ENCODE measurements at places on chromosomes 6 and 20.

DNA sequence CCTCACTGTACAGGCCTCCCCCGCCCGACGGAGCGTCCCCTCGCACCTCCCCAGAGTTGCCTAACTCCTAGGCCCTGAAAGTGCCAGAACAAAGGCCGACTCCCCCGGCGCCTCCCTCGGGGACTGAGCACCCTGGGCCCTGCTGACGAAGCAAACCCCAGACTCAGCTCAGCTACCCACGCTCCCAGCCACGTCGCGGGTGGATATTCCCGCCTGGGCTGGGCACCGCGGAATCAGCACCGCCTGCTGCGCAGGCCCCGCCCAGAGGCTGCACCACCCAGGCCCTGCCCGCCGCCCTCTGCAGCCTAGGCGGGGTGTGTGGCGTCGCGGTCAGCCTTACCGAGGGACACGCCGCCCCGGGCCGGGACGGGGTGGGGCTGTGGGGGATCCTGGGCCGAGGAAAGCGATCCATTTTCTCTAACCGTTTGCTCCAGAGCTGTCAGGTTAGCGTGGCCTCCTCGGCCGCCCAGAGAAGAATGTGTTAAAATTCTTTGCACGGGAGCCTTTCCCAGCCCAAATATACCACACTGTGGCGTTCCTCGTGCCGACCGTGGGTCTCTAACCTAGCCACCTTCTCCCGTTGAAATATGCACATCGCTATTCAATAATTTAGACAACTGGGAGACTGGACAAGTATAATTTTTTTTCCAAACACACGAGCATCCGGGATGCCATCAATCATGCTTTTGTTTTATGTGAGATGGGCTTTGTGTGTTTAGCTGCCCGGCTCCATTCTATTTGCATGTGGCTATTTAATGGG lies 31.4 kb downstream of the TFAP2A start:
- DNase-seq, result no peak

DNA sequence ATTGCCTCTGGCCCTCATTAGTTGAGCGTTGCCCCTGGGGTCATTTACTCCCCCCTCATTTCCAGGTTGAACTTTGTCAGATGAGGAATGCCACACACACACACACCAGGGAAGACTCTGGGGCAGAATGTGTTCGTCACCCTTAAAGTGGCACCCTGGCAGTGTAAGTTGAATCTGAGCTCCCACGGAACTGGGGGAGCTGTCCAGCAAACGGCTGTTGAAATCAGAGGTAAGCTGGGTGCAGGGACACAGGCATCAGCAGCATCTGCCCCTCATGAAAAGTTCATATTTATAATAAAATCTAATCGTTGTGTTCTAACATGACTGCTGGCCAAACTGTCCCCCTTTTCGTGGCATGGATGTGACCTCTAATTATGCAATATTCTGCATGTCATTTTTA lies 4.3 kb upstream of the MC3R start:
- no peak for DNase-seq

DNA sequence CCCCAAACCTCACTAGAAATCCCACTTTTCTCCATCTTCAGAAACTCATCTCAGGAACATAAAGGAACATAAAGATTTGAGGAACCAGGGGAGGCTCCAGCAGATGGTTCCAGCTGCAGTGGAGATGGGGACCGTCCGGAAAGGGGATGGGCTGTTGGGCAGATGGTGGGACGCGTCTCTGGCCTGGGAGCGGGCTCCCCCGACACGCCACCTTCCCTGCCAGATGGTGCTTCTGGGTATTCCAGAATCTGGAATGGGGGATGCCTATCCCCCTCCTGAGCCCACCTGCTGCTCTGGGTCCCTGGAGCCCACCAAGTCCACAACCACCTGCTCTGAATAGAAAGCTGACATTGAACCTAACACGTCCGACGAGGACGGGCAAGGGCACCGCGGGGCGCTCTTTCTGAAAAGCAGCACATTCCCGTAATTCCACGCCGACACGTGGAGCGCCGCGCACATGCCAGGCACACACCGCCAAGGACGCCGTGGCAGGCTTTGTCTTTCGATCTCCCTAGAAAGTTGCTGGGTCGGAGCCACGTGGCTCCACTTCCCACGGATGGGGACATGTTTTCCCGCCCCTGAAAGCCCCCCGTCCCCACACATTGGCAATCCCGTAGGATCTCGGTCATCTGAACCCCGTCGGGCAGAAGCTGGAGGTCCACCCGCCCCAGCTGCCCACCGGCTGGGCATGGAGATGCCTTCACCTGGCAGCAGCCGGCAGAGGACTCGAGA lies 27.3 kb downstream of the SLC2A4RG start:
- DNase-seq, result no peak

DNA sequence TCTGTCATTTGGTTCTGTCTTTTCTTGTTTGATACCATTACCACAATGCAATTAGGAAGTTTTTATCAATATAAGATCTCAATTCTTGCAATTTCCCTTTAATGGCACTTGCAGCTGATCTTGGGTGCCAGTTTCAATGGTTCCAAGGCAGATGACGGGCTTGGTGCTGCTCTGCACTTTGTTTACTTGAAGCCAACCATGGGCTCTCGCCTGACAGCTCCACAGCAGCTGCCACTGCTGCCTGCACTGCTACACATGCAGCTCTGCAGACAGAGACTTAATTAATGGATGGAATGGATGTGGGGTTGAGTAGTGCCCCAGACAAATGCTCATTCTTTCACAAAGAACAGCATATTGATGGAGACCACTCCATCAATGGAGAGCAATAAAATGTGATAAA lies 1024.3 kb upstream of the EPHA7 start:
- DNase-seq, result no peak

DNA sequence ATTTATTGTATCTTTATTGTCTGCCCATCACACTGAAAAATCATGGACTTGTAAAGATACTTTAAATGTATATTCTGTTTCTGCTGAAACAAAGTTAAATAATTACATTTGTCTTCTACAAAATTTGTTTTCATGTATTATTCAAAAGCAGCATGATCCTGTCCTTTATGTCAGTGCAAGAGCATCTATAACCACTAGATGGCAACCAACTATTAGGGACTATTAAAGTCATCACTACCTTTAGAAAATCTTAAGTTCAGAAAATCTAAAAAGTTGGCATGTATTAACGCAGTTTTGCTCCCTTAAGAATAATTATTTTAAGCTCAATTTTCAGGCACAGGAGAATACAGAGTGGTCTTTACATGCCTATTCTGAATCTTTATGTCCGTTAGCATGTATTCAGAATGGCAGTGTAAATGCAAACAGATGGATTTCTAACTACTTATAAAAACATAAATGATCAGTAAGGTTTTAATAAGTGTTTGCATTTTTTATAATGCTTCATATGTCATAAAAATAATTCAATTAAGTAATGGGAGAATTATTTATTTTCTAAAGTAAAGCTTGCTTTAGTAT lies 17.8 kb downstream of the TMEM30A start:
- no peak for DNase-seq

GRCh38 chr6:44641344-44642031 lies 254.0 kb downstream of the CDC5L start:
- no peak for DNase-seq

DNA sequence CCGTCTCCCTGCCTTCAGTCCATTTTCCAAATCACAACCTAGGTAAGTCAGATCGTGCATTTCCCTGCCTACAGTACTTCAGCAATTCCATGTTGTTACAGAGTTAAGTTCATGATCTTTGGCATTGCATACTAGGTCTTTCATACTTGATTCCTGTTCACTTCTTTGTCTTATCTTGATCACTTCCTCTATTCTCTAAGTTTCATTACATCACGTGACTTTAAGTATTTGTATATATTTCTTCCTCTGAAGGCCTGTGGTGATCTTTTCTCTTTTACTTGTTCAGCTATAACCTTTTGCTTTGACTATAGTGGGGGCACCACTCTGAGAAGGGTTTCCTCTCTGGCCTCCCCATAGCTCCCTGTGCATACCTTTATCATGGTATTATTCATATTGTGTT lies 100.2 kb downstream of the TRMT11 start:
- DNase-seq, result no peak

- DNase-seq, result no peak
Measured at GRCh38 chr20:53937339-53937741, 133.1 kb downstream of the BCAS1 start.

DNA sequence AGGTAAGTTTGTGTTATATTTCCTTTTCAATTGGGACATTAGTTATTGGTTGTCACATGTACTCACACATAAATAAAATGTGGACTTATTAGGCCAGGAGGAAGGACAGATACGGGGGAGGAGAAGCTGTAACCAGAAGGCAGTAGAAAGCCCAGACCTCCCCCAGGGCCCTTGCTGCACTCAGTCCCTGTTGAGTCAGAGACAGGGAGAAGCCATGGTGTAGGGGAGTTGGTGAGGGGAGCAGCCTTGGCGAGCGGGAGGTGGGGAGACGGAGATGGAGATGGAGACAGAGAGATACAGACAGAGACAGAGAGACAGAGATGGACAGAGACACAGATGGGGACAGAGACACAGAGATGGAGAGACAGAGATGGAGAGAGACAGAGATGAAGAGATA lies 263.2 kb downstream of the DLL1 start:
- DNase-seq, result no peak

- DNase-seq, result no peak
Measured at GRCh38 chr6:133590814-133591213, 298.1 kb upstream of the TCF21 start.

GRCh38 chr6:34004706-34005105 lies 141.2 kb downstream of the GRM4 start:
- no peak for DNase-seq

DNA sequence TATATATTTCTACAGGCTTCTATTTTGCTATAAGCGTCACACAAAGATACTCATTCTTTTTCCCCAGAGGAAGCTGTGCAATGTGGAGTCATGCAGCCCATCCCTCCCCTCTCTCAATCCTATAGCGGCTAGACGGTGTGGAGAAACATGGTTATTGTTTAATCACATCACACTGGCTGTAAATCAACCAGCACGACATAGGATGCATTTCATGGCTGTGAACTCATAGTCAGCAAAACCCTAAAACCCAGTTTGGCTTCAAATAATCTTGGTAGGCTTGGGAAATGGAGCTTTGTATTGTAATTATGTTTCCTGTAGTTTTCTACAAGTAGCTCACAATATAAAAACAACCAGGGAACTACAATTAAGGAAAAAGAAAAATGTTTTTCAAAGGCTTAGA lies 16.8 kb downstream of the FOXC1 start:
- no peak for DNase-seq

DNA sequence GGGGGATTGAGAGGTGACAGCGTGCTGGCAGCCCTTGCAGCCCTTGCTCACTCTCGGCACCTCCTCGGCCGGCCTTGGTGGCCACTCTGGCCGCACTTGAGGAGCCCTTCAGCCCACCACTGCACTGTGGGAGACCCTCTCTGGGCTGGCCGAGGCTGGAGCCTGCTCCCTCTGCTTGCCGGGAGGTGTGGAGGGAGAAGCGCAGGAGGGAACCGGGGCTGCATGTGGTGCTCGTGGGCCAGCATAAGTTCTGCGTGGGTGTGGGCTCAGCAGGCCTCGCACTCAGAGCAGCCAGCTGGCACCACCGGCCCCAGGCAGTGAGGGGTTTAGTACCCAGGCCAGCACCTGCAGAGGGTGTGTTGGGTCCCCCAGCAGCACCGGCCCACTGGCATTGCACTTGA lies 912.2 kb upstream of the ADGRB3 start:
- DNase-seq, result no peak

DNA sequence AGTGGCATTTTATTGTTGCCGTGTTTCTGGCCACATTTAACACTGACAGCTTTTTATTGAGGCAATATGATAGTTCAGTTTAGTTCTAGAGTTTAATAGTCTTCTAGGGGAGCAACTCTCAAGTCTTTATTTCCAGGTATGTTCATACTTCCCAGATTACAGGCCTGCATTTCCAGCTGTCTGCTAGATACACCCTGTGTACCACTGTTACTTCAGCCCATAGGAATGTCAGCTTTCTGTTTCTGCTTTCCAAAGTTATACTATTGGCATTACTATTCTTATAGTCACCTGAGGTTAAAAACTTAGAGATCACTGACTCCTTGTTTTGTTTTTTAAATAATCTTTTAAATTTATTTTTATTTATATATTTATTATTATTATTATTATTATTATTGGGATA lies 7.6 kb downstream of the ZNF451 start:
- no peak for DNase-seq

GRCh38 chr20:29741894-29742698 lies 1515.4 kb upstream of the DEFB115 start:
- DNase-seq, result no peak

- DNase-seq, result no peak
Measured at GRCh38 chr6:87105823-87106222, 10.9 kb upstream of the CGA start.

DNA sequence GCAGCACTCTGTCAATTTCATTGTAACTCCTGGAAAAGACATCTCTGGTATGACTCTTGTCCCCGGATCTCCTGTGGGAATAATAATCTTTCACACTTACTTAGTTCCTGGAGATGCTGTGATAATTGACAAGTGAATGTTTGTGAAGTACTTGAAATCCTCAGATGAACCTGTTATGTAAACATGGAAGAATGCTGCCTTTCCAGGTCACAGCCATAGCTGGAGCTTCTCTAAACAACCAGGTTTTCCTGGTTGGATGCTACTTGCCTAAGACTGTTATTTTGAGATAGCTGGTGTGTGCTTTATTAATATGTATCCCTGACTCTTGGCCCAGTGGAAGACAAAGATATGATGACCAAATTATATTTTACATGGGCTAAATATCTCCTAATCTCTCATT lies 228.6 kb downstream of the KCNQ5 start:
- no peak for DNase-seq

GRCh38 chr6:132219901-132220300 lies 181.4 kb downstream of the MOXD1 start:
- DNase-seq, result no peak

DNA sequence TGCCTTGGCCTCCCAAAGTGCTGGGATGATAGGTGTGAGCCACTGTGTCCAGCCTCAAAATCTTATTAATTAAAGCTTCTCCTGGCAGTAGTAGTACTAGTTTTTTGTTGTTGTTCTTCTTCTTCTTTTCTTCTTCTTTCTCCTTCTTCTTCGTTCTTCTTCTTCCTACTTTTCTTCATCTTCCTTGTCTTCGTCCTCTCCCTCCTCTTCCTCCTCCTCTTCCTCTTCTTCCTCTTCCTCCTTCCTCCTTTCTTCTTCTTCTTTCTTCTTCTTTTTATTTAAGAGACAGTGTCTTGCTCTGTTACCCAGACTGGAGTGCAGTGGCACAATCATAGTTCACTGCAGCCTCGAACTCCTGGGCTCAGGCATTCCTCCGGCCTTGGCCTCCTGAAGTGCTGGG lies 17.2 kb upstream of the DEK start:
- DNase-seq, result no peak

- no peak for DNase-seq
Measured at GRCh38 chr20:48069596-48069995, 284.3 kb upstream of the SULF2 start.

All from skin of body (tissue), 3 donors.